Stimulated activated CD4-positive, alpha-beta T cell treated with anti-CD3 and anti-CD28 coated beads, TNF-alpha, amount 100 ng/mL, for 24 hours (primary cell): ENCODE measurements at places on chromosomes 3 and 15.

DNA sequence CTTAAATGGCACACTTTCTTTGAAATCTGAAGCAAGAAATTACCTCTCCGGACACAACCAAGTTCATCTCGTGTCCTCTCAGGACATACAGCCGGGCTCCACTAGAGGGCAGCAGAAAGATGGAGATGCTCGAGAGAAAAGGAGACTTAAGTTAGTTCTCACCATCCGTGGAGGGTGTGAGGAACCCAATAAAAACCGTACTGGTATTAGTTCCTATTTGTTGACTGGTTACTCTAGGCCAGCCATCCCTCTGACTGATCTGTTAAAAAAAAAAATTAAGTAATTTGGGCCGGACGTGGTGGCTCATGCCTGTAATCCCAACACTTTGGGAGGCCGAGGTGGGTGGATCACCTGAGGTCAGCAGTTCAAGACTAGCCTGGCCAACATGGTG, 7.9 kb upstream of the CYP11A1 start:
- DNase-seq = peak; percentile 69

DNA sequence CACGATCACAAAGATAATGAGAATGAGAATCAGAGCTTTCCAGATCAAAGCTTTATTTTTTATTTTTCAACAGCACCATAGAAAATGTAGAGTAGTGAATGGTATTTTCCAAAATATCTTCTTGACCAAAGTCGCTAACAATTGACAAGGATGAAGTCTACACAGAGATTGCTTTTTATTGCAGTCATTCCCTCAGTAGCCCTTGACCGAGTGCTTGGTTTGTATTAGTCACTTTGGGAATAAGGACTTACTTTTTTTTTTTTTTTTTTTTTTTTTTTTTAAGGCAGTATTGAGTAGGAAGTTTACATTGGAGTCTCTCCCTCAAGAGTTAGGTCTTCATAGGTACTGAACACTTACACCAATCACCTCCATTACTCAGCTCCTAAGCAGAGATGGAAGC, 39.8 kb downstream of the THRB start:
- DNase-seq = no peak

GRCh38 chr3:186901135-186901734, 29.1 kb upstream of the ST6GAL1 start:
- no peak for DNase-seq

GRCh38 chr3:151156618-151157216, 46.3 kb downstream of the GPR171 start:
- no peak for DNase-seq

GRCh38 chr3:37082317-37082716, 89.0 kb downstream of the MLH1 start:
- no peak for DNase-seq

- DNase-seq = no peak
These were observed 300.4 kb upstream of the ROPN1 start for GRCh38 chr3:124292329-124292728.

GRCh38 chr15:75307778-75308390, 25.2 kb downstream of the GOLGA6D start:
- DNase-seq = no peak

GRCh38 chr3:184796954-184797353, 15.0 kb upstream of the VPS8 start:
- no peak for DNase-seq

DNA sequence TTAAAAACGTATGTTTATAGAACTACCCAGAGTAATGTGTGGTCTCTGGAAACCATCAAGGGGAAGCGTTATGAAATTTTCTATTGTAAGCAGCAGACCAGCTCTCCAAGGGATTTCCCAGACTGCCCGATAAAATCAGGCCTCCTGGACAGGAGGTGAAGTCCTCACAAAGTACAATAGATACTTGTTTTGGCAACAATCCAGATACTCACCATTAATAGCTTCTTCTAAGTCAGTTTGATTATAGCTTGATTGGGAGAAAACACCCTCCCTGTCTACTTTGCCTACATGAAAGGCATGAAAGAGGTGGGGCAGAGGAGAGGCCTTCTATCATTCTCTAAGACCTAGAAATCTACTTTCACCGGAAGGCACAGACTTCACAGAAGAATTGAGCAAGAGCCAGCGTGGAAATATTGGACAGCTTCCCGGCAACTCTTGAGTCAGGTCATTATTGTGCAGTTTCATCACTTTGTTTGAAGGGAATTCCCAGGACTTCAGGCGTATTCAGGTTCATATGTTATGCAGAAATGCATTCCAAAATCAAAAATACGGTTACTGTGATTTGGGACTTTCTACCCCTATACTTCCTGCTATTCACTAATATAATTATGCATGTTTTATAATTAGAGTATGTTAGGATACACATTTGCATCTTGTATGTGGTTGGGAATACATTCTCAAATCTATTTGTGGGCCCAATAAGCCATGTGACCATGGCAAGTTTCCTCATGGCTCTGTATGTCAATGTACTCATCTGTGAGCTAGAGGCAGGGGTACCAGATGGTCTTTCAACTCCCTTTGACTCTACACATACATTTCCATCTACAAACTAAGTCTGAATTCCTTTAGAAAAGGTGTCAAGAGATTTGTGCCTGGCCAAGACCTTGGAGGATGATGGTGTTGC, 103.5 kb downstream of the CD47 start:
- no peak for DNase-seq

- DNase-seq = no peak
These were observed 20.9 kb downstream of the IL12A start for GRCh38 chr3:160009525-160009924.

- DNase-seq = no peak
These were observed 99.2 kb upstream of the MLF1 start for GRCh38 chr3:158471639-158472294.

GRCh38 chr3:192212335-192212734, 515.0 kb downstream of the FGF12 start:
- no peak for DNase-seq

GRCh38 chr3:115552007-115552406, 71.3 kb upstream of the GAP43 start:
- DNase-seq = no peak

GRCh38 chr15:60324706-60325438, 72.9 kb downstream of the ANXA2 start:
- no peak for DNase-seq

- no peak for DNase-seq
These were observed 13.5 kb downstream of the HERC1 start for GRCh38 chr15:63820210-63820609.

GRCh38 chr15:83890587-83890986, 236.7 kb downstream of the ADAMTSL3 start:
- DNase-seq = no peak

DNA sequence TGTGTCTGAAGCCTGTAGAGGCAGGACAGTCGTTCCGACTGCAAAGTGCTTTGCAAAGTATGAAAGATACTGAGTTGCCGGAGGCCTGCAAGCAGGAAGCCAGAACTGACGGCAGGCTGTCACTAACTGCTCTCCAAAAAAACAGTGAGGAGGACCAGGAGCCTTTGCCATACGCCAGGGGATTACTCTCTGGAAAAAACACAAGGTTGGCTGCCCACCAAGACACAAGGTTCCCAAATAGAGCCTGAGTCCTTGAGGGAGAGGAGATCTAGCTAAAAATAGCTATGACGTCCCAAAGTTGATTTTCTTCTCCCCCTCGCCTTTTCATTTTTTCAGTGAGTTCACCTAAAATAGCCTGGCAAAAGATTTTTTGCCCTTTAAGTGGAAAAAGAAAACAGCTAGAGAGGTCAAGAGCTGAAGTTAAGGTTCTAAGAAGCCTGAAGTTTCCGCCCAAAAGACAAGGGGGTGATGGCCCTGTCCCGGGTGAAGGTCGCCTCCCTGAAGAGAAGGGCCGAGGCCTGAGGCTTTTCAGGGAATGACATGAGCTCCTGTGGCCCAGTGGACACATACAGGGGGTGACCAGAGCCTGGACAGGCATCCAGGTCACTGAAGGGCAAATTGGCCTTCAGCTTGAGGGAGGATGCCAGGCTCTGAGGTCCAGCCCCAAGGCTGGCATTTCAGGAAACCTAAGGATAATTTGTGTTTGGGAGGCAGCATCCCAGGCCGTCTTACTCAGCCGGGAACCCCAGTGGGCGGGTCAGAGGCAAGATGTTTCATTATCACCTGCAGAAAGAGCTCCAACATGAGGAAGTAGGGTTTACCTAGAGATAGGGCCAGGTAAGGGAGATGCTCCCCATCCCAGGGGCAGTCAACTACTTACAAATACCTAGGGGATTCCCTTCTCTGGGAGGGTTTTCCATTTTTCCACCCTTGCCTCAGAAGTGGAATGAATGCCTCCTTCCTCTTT, 44.9 kb upstream of the DGKG start:
- no peak for DNase-seq

GRCh38 chr3:150747886-150748683, 14.9 kb downstream of the SIAH2 start:
- no peak for DNase-seq

DNA sequence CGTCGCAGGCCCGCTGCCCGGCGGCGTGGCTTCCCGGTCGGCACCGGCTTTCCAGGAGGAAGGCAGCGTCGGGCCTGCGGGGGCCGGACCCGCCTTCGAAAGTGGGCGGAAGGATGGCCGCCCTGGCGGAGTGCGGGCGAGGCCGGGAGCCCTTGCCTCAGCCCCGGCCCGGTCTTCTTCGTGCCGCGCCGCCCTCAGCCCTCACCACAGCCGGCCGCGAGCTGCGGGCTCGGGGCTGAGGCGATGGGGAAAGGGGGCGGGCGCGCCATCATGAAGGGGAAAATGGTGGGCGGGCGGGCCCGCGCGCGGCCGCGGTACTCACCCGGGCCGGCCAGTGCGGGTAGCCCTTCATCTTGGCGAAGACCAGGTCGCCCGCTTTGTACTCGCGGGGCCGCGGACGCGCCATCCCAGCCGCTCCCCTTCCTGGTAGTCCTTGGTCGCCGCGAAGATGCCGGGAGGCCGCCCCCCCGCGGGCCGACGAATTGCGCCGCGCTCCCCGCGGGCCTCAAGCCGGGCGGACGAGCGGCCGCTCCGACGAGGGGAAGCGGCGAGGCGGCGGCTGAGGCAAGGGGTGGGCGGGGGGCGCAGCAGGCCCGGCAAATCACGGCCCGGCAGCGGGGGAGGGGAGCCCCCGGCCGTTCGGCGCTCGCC, 489 bp downstream of the HDGFL3 start:
- DNase-seq = no peak

DNA sequence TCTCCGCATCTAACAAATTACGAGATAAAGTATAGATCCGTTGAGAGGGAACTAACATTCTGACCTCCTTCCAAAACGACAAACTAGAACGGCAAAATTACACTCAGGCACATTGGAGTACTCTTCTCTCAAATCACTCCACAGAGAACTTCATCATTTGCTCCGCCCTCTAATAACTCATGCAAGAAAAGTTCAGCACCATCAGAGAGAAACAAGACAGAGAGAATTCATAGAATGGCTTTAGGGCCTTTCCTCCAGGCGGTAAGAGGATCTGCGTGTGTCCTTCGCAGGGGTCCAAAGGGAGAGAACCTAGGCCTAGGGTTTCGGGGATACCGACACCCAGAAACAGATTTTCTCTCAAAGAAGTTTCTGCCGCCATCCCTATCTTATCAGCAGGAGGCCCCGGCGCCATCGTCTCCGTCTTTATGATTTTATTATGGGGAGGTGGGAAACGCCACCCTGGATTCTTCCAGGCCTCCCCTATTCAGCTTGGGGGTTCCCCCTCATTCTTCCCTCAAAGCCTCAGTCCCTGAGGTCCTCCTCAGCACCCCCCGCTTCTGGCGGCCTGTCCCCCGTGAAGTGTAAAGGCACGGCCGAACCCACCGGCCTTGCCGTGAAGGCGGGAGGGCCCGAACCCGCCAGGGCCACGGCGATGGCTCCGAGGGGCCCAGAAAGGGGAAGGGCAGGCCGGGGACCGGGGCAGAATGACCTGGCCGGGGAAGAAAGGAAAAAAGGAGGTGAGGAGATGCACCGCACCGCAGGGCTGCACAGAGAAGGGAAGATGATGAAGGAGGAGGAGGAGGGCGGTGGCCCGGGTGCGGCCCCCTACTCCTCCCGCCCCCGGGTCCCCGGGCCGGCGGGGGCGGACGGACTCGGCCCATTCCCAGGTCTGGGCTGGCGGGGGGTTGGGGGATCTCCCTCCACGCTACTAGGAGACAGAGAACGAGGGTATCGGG, 768 bp downstream of the UBXN7 start:
- DNase-seq = peak; percentile 18

- no peak for DNase-seq
These were observed 730.7 kb downstream of the AGBL1 start for GRCh38 chr15:86810329-86810728.

- no peak for DNase-seq
These were observed 143.2 kb downstream of the DOCK3 start for GRCh38 chr3:50817756-50818529.

GRCh38 chr3:177062052-177062732, 135.1 kb downstream of the TBL1XR1 start:
- no peak for DNase-seq

DNA sequence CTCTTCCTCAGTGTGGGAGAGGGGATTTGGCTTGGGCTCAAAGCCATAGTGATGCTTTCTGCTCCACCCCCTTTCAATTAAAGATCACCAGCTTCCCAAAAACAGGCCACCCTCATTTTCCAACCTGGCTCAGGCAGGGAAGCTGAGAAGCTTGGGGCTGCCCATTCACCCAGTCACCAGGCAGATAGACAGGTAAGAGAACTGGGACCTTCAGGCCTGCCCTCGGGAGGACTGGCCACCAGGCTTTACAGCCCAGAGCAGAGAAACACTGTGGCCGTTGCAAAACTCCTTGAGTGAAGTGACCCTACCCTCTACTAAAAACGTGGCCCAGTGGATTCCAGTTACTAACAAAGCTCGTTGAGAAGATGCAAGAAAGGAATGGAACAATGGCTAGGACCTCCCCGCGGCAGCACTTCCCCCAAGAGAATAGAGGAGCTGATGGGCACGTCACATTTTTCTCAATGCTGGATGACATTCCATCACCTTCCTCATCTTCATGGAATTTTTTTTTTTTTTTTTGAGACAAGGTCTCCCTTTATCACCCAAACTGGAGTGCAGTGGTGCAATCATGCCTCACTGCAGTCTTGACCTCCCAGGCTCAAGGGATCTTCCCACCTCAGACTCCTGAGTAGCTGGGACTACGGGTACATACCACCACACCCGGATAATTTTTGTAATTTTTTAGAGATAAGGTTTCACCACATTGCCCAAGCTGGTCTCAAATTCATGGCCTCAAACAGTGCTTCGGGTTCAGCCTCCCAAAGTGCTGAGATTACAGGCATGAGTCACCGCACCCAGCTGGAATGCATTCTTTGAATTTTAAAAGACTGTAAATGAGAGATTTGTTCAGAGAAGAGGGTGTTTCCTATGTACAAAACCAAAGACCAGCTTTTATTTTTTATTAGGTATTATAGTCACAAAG, 37.9 kb downstream of the LIPC start:
- DNase-seq = no peak

DNA sequence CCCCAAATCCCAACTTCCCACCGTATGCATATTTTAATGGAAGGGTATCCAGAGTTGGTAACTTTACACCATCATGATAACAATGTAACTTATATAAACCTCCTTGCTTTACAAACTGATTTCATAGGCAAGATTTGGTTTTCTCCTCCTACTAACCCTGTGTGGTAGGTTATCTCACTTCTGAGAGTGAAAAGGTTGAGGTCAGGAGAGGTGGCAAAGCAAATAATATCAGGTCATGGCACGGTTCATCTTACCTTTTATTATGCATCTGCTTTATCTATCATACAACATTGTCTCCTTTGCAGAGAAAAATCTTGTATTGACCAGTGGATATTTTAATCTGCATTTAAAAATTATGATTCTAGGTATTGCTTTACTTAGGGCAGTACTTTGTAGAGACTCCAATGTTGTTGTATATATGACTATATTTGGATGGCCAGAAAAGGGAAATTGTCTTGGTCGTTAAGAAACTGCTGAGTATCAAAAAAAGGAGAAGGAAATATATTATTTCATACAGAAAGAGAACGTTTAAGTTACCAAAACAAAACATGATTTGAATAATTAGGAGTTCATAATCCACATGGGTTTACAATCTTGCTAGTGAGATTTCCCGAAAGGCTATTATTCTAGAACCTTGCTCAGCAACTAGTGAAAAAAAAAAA, 30.4 kb downstream of the NFKBIZ start:
- no peak for DNase-seq
